ENCODE measurements at places on chromosomes 1 and 21.

GRCh38 chr1:54643736-54644135 is 2.1 kb downstream of the MROH7 start:
- no peak for DNase-seq

- DNase-seq: no peak
Measured at GRCh38 chr1:160777486-160778089, 18.4 kb upstream of the LY9 start.

- no peak for DNase-seq
Measured at GRCh38 chr1:204706838-204707509, 21.4 kb upstream of the LRRN2 start.

DNA sequence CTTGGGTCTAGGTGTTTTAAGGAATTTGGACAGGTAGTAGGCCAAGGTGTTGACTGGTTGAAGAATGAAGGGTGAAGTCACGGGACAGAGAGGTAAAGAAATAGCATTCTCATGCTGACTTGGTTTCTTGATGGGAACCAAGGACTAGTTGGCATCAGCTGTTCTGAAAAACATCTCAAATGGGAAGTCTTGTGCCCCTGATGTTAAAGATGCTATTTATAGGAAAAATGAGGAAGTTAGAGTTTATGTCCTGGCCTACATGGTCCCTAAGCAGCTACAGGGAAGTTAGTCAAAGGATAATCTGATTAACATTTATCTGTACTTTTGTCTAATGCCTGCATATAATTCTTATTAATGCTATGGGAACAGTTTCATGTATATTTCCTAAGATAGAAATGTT is 262.4 kb downstream of the HHIPL2 start:
- DNase-seq: no peak

- no peak for DNase-seq
Measured at GRCh38 chr1:234486858-234487840, 8.2 kb upstream of the TARBP1 start.

- DNase-seq: no peak
Measured at GRCh38 chr1:33864460-33865389, 846 bp downstream of the HMGB4 start.
